T-cell (primary cell): ENCODE measurements at places on chromosomes 4 and X. TPM values are rescaled to one million over a fixed set of nuclear protein-coding genes. Genes with fewer than 3 reads are reported as not detected.

DNA sequence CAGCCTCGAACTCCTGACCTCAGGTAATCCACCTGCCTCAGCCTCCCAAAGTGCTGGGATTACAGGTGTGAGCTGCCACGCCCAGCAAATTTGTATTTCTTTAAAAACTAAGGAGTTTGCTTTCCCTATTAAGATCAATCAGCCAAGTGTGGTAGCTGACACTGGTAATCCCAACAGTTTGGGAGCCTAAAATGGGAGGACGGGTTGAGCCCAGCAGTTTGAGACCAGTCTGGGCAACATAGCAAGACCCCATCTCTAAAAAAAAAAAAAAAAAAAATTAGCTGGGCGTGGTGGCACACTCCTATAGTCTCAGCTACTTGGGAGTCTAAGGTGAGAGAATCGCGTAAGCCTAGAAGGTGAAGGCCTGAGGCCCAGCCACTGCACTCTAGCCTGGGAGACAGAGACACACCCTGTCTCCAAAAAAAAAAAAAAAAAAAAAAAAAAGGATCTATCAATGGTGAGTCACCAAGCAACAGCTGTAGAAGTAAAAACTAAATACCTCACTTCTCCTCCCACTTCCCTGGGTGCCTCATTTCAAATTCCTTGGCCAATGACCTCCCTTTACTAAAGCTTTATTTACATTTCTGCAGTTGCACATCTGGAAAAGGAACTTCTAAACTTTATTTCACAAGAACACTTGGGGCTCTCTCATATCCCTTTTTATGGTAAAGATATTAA lies 54.5 kb downstream of the LDB2 start:
- no peak overlapping the region for H3K27ac ChIP-seq
- no peaks in the 10 kb centered on the region for H3K4me1 ChIP-seq
- no peak for DNase-seq
- H3K36me3 ChIP-seq, result no peaks in the 10 kb centered on the region
- no peaks in the 10 kb centered on the region for H3K27me3 ChIP-seq

- no peak overlapping the region for H3K4me3 ChIP-seq
- H3K27me3 ChIP-seq, result no peaks in the 10 kb centered on the region
- DNase-seq, result no peak
- no peaks in the 10 kb centered on the region for H3K36me3 ChIP-seq
These were observed 170.7 kb upstream of the ZCCHC13 start for GRCh38 chrX:74133156-74133796.

DNA sequence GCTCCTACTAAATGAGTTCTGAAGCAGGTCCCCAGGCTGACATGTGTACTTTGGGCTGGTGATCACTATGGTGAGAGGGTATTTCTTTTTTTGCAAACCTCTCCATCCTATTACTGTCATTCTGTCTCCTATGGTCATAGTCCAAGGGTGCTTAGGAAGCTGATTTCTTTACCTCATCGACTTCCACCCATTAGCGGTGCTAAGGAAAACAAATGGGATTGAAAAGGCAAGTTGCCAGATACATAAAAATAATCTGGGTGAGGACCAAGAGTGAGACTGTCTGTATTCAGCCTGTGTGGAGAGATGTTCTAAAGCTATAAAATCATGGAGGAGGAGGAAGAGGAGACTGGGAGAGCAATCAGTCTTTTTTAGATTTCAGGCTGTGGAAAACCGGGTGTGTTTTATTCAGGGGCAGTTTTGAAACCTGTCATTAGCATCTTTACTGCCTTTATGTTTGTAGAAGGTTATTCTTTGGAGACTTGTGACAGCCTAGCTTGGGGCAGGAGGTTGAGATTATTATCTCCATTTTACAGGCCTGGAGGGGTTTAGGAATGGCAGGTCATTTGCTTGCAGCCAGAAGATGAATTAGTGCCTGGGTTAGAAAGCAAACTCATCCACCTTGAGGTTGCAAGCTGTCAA lies 1.9 kb downstream of the TMEM164 start:
- H3K27me3 ChIP-seq, result no peaks in the 10 kb centered on the region
- H3K36me3 ChIP-seq, result no peaks in the 10 kb centered on the region
- DNase-seq, result no peak
- no peak overlapping the region for H3K27ac ChIP-seq
- H3K4me3 ChIP-seq, result no peak overlapping the region
- H3K4me1 ChIP-seq, result peaks cover 2% of the 10 kb centered on the region

CTAG1A gene
- total RNA-seq, result not detected

F8A2 gene
- not detected for total RNA-seq
